Mesenteric fat pad (tissue), 1 donor: ENCODE measurements at places on chromosomes 5 and 9. TPM values are rescaled to one million over a fixed set of nuclear protein-coding genes. Genes with fewer than 3 reads are reported as not detected.

DNA sequence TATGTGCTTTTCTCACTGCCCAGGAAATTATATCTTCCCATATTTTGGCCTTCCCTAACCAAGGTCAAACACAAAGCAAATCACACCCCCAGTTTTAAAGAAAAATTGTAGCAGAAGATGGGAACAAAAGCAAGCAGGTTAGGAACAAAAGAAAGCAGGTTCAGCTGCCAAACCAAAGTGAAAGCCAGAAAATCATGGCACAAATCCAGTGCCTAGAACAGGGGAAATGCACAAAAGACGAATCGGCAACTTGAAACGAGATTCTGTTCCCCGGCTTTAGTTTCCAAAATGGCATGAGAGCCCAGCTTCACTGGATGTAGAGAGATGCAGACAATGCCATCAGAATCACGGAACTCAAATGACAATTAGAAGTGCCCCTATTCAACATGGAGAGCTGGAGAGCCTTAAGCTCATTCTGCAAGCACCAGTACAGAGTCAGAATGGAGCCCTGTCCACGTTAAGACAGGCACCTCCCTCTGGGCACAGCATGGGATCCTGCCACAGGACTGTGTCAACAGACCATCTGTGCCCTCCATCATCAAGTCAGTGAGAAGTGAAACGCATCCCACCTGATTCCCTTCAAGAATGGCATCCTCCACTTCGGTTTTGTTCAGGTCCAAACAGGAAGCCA lies 13.8 kb downstream of the DNAH5 start:
- no peak for DNase-seq

The CDH9 gene
- not detected for total RNA-seq

- DNase-seq: no peak
Observed at GRCh38 chr9:74983709-74984108, 31.0 kb upstream of the C9orf40 start.

- DNase-seq: no peak
Observed at GRCh38 chr5:80125022-80125961, 90.1 kb downstream of the THBS4 start.

GRCh38 chr5:102049517-102049916 lies 246.6 kb downstream of the SLCO4C1 start:
- no peak for DNase-seq

The FOXD4L3 gene
- total RNA-seq: not detected

- DNase-seq: no peak
Observed at GRCh38 chr5:168790671-168791250, 211.6 kb upstream of the PANK3 start.

- DNase-seq: no peak
Observed at GRCh38 chr5:162852134-162852533, 585.3 kb upstream of the CCNG1 start.

DNA sequence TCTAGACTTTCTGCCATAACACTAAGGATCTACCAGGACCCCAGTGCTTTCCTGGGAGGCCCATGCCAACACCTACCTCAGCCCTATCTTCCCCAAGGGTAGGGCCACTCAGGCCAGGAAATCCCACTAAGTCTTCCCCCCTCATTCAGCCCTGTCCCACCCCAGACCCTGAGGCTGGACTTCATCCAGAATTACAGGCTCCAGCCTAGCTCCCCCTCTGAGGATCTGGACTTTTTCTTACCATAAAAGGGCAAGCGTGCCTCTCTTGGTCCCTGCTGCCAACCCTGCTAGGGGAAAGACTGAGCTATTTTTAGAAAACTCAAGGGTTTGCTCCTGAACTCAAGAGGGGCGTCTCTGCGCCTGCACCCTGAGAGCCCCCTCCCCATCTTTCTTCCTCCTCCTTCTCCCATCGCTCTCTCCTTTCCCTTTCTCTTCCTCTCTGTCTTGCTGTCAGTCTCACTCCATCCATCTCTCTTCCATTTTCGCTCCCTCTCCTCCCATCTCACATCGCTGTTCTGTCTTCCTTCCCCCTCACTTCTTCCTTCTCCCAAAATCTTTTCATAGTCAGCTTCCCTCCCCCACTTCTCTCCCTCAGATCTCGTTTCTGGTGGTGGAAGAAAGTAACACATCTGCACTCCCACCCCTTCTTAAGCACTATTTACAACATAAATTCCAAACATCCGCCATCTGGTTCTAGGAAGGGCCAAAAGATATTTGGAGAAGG lies 38.1 kb upstream of the IL17B start:
- DNase-seq: no peak

GRCh38 chr9:127976498-127976897 lies 4.3 kb downstream of the EEIG1 start:
- no peak for DNase-seq

DNA sequence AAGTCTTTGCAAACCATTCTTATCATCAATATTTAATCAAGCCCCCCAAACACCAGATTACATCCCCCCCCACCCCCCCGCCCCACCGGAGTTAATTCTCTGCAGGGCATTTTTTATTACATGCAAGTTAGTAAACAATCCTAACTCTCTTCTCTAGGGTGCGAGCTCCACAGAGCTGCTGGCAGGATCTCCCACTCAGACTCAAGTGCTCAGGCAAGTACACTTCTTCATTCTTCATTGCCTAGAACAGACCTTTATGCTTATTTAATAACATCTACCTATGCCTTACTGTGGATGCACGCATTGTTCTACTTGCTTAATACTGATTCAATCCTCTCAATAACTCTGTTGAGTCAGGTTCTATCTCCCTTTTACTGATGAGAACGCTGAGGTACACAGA lies 9.9 kb downstream of the SAXO1 start:
- DNase-seq: no peak

GRCh38 chr9:137694962-137695875 lies 76.4 kb downstream of the EHMT1 start:
- DNase-seq: no peak

GRCh38 chr5:72906806-72907205 lies 49.0 kb upstream of the FCHO2 start:
- DNase-seq: no peak

DNA sequence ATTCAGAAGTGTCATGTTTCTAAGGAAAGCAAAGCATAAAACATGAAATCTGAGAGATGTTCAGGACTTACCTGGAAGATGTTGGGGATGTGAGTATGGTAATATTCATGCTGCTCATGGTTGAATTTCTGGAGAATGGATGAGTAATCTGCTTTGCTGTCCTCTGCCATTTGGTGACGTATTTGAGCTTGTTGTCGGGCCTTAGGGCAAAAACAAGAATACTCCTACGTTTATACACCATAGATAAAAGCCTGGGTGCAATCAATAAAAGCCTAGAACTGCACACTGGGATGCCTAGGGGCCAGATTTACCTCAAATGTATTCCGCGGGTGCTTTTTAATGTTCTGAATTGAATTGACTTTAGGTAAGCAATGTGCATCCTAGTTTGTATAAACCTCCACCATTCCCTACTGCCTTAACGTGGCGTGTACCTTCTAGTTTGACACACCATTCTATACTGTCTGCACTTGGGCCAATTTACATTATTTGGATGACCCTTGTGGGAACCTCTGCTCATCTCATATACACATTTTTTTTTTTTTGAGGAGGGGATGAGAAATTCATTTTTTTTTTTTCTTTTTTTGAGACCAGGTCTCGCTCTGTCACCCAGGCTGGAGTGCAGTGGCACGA lies 94.4 kb downstream of the USP20 start:
- DNase-seq: no peak

DNA sequence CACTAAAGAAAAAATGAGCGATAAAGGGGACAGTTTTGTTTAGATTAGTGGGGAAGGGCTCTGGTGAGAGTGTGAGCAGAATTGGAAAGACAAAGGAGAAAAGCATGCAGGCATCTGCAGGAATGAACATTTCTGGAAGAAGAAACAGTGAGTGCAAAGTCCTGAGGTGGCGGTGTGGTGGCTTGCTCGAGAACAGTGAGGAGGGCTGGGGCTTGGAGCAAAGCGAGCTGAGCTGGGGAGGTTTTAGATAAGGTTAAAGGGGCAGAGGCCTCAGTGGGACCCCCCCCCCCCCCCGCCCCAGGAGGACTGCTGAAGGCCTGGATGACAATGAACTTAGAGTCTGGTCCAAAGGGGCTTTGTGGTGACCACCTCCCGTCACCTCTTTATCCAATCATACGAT lies 202.7 kb upstream of the MVB12B start:
- no peak for DNase-seq

- DNase-seq: no peak
Observed at GRCh38 chr5:68818057-68818695, 275.6 kb upstream of the SLC30A5 start.

- no peak for DNase-seq
Observed at GRCh38 chr9:134025606-134026541, 593 bp downstream of the BRD3OS start.

DNA sequence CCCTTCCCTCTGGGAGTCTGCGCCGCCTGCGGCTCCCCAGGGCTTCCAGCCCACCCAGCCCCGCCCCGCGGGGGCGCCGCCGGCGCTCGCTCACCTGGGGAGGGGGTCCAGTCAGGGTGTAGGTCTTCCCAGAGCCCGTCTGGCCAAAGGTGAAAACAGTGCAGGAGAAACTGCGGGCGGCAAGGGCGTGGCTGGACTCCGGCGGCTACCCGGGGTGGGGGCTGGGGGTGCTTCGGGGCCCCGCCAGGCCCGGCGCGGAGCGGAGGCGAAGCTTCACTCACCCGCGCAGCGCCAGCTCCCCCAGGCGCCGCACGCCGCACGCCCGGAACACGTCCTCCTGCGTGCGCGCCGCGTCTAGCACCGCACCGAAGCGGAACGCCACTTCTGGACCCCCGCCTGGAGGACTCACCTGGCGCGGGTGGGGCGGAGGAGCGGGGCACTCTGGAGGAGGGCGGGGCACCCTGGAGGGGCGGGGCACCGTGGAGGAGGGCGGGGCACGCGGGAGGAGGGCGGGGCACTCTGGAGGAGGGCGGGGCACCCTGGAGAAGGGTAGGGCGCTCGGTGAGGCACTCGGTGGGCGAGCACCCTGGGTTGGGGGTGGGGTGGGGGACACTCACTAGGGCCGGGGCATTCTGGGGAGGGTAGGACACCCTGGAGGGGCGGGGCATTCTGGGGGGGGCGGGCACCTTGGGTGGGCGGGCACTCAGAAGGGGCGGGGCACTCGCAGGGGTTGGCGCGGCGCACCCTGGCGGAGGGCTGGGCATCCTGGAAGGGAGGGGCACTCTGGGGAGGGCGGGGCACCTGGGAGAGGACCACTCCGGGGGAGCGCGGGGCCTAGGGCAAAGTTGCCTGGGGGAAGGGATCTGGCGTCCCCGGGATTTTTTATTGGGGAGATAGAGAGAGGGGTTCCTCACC lies 814 bp downstream of the KIF12 start:
- DNase-seq: peak; percentile 88

DNA sequence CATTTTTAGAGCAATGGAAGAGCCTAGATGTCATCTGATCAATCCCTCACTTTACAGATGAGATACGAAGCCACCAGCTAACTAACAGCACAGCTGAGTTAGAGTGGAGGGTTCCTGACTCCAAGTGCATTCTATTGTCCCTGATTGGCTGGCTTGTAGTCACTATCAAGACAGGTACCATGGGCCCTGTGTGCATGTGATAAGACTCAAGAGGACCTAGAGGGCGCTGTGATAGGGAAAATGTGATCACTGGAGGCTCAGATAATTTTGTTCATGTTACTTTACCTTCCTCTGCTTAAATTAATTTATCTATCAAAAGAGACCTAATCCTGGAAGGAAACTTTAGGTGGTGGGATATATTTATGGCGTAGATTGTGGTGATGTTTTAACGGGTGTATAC lies 19.5 kb upstream of the SNAPC3 start:
- no peak for DNase-seq
